Activated naive CD4-positive, alpha-beta T cell (primary cell): ENCODE measurements at places on chromosomes 12 and 14.

DNA sequence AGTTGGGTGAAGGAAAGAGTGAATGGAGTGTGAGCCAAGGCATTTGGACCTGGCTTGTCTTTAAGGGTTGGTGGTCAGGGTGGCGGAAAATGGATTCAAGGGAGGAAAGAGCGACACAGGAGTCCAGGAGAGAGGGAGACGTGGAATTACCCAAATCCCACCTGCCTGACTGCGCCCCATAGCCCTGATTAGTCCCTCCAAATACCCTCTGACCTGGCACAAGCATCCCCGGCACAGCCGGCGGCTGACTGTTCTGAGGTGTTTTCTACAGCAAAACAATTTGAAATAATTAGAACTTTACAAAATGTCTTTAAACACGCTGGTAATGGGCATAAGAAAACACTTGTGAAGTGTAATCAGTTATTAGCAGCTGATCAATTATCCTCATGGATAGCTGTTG is 175.8 kb downstream of the PHETA1 start:
- DNase-seq: no peak

DNA sequence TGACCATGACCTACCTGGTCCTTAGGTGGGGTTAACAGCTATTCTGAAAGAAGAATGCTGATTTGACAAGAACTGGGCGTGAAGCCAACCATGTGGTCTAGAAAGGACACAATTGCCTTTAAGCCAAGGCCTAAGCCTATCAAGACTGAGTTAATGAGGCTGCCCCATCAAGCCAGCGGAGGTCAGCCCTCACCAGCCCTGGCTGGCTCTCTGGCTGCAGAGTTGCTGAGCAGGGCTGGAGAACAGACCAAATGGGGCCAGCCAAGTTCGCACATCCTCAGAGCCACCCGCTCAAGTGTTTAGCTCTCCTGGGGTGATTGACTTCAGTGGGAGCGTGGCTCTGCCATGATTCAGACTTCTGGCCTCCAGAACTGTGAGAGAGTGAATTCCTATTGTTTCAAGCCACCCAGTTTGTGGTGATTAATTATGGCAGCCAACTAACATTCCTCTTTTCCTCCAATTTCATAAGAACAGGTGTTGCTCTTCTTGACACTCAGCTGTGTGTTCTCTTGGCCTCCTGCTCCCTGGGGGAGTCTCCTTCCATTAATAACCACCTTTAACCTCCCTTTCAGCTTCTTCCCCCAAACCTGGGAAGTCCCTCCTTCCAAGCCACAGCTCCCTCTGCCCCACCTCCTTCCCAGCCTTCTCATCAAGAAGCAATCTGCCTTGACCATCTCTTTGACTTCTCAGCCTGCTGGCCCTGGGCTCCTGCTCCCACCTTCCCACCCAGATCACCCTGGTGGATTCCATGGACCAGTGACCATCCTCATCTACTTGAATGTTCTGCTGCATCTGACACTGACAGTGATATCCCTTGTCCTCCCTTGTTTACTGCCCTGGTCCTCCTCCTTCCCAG is 5.3 kb upstream of the SERPINA5 start:
- no peak for DNase-seq

DNA sequence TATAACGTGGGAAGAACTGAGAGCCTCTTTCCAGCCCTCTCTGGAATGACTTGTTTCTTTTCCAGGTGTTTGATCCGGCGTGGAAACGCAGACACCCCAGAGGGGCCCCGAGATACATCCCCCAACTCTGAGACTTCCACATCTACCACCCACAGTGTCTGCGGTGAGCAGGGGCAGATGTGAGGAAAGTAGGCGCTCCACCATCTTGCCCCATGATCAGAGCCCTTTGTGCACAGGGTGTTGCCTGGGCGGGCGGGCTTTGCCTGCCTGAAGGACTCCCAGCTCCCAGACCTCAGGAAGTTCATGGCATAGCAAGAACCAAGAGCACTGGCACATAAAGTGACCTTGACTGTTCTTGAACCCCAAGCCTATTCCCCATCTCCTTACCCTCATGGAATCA is 2.8 kb downstream of the CARMIL3 start:
- no peak for DNase-seq

DNA sequence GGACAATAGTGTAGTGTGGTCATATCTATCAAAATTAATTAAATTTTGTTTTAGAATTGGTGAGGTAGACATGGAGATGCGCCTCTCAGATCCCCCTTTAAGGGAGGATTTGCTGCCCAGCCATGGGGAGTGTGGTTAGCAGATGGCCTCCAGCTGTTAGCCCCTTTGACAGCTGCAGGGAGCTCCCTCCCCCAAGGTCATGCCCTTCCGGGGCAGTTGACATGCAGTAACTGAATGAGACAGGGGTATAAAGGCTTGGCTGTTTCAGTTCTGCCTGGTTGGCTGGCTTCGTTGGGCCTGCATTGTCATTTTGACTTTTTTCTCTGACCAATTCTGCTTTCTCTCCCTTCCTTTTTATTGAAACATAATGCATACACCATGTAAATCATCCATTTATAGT is 291.5 kb upstream of the SRRM4 start:
- DNase-seq: no peak

DNA sequence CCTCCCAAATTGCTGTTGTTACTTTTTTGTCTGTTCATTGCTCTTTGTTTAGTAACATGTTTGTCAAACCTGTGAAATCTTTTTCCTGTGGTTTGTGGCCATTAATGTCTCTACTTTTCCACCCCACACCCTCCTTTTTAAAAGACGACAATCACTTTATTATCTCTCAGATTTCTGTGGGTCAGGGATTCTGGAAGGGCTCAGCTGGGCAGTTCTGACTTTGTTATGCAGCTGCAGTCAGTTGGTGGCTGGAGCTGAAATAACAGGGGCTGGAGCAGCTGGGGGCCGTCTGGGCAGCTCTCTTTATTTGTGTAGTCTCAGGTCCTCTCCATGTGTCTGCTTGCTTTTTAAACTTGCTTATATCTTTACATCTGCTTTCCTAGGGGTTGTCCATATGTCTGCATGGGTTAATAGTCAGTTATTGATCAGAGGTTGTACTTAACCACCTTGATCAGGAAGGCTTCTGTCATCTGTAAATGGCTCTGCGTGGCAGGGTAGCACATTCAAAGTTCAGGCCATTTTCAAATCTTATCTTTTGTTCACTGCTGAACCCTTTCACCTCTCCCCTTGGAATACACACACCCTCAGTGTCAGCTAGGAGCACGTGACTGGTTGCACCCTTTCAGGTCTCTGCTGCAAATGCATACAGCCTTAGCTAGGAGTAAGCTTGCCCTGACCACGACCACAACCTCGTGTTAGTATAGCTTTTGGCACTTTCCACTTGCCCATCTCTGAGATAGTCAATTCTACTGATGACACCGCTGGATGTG is 27.9 kb downstream of the BORCS5 start:
- DNase-seq: no peak
